AML-193 (cell line): ENCODE measurements at places on chromosomes 12 and 14.
A peak's percentile ranks its signal among the peaks of the same experiment; 100 is the strongest.

GRCh38 chr14:96920023-96920422 is 122.8 kb downstream of the VRK1 start:
- DNase-seq: peak; percentile 64

DNA sequence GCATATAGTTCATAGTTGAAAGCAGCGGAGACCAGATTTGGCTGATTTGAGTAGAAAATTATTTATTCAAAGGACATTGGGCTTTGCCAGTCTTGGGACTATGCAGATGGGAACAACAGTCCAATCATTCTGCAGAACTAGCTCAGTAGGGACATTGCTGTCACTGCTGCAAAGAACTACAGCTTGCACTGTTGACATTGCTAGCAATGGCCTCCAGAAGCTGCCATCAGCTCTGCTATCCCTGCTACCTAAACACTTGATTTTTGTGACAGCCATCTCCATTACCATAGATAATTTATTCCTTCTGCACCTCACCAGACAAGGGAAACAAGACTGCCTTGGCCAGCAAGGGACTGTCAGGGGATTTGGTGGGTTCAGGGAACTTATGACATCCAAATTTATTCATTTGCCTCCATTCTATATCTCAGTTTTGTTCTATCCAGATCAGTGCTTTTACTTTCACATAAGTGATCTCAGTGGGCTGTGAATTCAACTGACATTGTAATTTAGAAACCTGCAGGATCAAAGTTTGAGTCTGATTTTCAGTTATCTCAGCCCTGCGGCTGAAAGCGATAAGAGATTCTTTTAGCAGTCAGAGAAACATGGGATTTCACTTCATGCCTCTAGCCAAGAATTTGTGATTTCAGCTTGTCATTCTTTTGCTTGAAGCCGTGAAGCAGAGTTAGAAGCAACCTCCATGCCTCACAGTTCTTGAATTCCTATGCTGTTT is 136.7 kb upstream of the FBXO33 start:
- DNase-seq: no peak

DNA sequence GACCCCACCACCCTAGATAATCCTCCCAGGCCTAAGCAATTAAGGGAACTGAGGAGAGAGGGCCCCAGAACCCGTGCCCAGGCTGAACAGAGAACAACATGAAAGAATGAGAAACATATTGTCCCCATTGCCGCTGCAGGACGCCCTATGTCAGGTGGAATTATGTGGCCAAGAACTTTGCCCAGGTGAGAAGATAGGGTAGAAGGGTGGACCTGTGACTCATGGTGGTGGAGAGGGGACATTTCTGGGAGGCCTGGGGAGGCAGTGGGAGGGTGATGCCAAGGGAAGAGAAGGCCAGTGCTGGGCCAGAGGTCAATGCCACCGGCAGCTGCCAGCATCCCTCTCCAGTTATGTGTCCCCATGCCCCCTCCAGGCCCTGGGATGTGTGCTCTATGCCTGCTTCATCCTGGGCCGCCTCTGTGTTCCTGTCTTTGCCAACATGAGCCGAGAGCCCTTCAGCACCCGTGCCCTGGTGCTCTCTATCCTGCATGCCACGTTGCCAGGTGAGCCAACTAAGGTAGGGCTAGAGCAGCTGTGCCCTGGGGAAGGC is 15.5 kb downstream of the SOAT2 start:
- no peak for DNase-seq

- DNase-seq: no peak
Measured at GRCh38 chr12:44101475-44101874, 265.6 kb downstream of the TMEM117 start.

- no peak for DNase-seq
Measured at GRCh38 chr12:65823513-65824375, 539 bp upstream of the HMGA2 start.

DNA sequence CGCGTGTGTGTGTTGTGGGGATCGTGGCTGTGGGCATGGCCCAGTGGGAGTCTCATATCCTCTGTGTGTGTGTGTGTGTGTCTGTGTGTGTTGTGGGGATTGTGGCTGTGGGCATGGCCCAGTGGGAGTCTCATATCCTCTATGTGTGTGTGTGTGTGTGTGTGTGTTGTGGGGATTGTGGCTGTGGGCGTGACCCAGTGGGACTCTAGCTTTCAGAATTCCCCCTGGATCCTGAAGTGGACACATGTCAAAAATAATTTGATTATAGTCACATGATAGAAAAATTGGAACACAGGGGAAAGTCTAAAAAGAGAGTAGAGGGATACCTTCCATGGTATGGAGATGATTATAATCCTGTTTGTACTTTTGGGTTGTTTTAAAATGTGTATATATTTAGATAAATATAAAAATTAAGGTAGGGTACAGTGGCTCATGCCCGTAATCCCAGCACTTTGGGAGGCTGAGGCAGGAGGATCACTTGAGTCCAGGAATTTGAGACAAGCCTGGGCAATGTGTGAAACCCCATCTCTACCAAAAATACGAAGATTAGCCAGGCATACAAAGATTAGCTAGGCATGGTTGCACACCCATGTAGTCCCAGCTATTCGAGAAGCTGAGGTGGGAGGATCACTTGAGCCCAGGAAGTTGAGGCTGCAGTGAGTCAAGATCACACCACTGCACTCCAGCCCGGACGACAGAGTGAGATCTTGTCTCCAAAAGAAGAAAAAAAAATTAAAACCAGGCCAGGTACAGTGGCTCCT is 11.0 kb downstream of the PAPLN start:
- DNase-seq: peak; percentile 14

DNA sequence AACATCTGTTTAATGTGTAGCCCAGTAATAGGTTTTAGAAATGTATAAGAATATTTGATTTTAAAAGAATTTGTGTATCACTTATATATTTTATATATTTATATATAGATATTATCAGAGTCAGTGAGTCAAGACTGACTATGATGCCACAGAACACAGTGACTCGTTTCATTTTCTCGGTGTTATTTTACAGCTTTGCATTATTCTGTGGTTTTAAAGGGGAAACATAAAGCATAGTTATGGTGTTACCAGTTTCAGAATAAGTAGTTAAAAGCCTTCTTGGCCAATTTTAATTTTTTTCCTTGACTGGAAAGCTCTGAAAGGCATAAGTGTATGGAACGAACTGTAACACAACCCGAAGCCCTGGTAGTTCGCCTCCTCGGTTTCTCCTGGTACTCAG is 91.0 kb downstream of the GRIP1 start:
- no peak for DNase-seq

GRCh38 chr12:2669560-2669959 is 125.2 kb upstream of the FKBP4 start:
- DNase-seq: no peak

- peak; percentile 47 for DNase-seq
Measured at GRCh38 chr12:47207829-47208248, 128.1 kb upstream of the AMIGO2 start.

DNA sequence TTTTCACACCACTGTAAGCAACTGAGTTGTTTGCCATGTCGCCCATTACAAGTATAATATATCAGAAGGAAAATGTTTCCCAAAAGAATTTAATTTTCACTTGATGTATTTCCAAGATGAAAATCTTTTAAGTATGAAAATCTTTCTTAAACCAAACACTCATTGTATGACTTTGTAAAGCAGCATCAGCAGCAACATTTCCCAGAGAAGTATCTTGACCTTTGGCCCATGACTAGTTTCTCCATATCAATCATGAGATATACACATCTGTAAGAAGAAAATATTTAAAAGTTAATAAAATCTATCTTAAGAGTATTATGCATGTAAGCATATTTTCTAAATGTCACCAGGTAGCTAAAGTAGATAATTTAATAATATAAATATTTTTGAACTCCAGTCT is 52.8 kb downstream of the ATP2B1 start:
- DNase-seq: no peak

DNA sequence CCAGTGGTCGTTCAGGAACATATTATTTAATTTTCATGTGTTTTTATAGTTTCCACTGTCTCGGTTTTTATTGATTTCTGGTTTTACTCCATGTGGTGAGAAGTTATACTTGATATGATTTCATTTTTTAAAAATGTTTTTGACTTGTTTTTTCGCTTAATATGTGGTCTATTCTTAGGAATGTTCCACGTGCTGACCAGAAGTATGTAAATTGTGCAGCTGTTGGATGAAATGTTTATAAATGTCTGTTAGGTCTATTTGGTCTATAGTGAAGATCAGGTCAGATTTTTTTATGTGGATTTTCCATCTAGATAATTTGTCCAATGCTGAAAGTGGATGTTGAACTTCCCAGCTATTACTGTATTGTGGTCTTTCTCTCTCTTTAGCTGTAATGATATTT is 433.8 kb upstream of the MIS18BP1 start:
- no peak for DNase-seq

DNA sequence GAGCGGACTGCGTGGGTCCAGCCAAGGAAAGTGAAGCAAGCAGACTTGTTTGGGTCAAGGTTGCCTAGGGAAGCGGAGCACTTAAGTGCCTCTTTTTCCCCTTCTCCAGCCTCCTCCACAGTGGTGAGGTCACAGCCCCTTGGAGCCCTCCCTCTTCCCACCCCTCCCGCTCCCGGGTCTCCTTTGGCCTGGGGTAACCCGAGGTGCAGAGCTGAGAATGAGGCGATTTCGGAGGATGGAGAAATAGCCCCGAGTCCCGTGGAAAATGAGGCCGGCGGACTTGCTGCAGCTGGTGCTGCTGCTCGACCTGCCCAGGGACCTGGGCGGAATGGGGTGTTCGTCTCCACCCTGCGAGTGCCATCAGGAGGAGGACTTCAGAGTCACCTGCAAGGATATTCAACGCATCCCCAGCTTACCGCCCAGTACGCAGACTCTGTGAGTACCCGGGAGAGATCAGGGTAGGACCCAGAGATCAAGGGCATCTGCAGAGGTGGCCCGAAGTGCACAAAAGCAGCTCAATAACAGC is at the start of gene TSHR:
Gene TSHR (plus strand): TSS at position 206 of the 526 bp plus-strand sequence. CDS start 60 bp downstream, at position 266.
- no peak for DNase-seq

- no peak for DNase-seq
Measured at GRCh38 chr12:119292893-119293630, 41.5 kb upstream of the CCDC60 start.

- DNase-seq: no peak
Measured at GRCh38 chr12:17841496-17841895, 248.5 kb downstream of the RERGL start.

GRCh38 chr14:21505012-21505553 is 6.1 kb downstream of the METTL3 start:
- DNase-seq: no peak
